T-helper 1 cell (primary cell): ENCODE measurements at places on chromosomes 12 and 14.

GRCh38 chr14:67571275-67571990 lies 28.6 kb downstream of the PIGH start:
- DNase-seq: peak; percentile 63

- no peak for DNase-seq
These were observed 4.2 kb upstream of the C1QL4 start for GRCh38 chr12:49340971-49341776.

- no peak for DNase-seq
These were observed 190.0 kb upstream of the C14orf180 start for GRCh38 chr14:104389326-104390220.

DNA sequence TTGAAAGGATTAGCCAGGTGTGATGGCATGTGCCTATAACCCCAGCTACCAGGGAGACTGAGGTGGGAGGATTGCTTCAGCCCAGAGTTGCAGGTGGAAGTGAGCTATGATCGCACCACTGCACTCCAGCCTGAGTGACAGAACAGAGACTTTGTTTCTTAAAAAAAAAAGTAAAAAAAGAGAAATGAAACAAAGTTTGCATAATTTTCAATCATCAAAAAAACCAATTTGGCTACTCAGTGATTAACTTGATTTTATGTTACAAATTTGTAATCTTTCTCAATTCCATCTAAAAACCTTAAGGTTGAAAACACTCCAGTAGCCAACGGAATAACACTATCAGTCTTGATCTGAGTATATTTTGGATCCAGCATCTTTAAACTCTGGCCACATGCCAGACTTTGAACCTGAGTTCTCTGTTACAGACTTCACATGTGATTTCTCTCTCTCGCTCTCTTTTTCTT lies 12.6 kb upstream of the DENND5B start:
- no peak for DNase-seq
